AG08395 (cell line): ENCODE measurements at places on chromosomes 3 and 15.

DNA sequence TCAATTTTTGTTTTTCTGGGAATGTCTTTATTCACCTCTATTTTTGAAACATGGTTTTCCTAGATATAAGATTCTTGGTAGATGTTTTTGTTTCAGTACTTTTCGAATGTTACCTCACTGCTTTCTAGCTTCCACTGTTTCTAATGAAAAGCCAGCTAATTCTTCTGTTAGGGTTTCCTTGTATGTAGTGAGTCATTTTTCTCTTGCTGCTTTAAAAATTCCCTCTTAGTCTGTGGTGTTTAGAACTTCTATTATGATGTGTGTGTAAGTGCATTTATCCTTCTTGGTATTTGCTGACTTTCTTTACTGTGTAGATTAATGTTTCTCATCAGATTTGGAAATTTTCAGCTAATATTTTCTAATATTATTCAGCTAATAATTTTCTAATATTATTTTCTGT is 151.1 kb upstream of the OSTN start:
- no peak for DNase-seq

GRCh38 chr3:194602669-194603171 is 30.5 kb downstream of the TMEM44 start:
- no peak for DNase-seq

DNA sequence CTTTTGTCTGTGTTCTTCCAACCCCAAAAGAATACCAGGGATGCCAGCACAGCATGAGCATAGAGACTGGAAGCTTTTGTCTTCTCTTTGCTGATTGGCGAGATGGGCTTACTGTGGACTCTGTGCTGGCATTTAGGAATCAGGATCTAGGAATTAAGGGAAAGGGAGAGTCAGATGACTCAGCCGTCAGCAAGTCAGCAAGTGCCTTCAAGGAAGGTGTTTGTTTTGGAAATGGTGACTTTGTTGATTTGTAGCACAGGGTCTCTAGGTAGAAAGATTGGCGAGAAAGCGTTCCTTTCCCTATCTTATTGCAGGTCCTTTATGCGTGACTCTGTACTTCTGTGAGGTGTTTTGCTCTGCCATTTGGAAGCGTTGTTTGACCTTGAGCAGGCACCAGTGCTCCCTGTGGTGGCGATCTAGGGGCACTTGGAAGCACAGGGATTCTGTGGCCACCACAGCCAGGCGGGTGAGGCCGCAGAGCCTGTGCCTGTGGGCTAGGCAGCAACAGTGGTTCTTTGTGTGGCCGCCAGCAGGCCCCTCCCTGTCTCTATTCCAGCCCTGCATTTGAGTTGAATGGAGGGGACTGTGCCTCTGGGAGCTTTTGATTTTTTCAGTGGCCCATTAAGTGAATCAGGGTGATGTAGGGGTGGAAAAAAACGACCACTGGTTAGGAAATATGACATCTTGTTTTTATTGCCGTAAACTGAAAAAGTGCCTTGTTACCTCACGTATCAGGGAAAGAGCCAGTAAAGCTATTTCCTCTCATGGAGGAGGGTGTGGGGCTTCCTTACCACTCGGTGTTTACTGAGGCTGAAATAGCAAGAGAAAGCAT is 19.0 kb downstream of the FAN1 start:
- peak; percentile 29 for DNase-seq

GRCh38 chr15:69031013-69032001 is 16.8 kb downstream of the NOX5 start:
- peak; percentile 34 for DNase-seq

DNA sequence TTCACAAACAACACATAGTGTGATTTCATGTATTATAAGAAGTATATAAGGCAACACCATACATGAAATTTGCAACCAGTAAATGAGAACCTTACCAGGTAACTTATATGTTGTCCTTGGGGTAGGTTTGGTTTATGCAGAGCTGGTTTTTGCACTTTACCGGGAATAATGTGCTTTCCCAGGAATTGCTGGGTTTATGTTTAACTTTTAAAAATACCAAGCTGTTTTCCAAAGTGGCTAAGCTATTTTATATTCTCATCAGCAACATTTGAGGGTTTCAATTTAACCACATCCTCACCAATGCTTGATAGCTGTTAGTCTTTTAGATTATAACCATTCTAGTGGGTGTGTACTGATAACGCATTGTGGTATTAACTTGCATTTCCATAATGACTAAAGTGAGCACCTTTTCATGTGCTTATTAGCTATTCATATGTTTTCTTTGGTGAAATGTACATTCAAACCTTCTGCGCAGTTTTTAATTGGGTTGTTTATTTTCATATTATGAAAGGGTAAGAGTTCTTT is 71.6 kb downstream of the KY start:
- DNase-seq = no peak

DNA sequence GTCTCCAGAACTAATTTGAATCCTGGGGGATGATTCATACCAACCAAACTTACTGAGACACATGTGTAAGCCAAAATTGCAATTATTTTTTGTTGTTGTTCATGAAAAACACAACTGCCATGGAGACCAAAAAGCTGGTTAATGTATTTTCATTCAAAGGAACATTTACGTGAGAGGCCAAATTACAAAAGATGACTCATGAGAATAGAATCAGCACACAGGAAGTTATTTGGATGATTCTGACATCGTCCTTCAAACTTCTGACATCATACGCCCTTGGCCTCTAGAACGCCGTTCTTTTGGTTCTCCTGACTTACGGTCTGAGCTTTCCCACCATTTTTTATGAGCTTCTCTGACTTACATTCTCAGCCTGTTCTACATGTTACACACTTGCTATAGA is 3.0 kb upstream of the ZNF280D start:
- peak; percentile 31 for DNase-seq

DNA sequence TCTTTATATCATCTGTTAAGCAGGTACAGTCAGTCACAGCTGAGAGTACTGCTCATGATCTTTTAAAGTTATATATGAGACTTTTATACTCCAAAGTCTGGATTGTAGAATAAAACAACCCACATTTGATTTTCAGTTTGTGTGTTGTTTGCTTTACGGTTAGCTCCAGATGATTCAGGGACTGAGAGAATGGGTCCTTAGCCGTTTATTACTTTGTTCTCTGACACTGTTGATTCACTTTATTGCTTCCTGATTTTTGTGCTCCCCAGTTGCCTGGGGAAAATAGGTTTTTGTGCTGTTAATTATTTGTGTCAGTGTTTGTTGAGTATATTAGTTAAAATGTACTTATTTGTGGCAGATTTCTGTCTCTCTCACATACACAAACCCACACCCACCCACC is 8.6 kb upstream of the EBLN2 start:
- DNase-seq = peak; percentile 18

DNA sequence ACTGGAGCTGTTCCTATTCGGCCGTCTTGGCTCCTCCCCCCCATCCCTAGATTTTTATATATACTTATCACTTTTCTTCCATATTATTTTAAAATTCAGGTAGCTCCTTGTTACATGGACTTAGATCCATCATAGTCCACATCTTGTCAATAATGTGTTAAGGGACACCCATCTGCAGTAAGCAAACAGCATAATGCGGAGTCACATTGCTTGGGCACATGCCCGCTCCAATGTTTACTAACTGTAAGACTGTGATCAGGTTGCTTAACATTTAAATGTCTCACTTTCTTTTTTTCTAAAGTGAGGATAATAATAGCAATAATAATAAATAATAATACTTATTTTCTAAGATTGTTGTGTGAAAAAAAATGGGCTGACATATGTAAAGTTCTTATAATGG is 303.2 kb upstream of the SOX14 start:
- DNase-seq = no peak

- DNase-seq = no peak
These were observed 157.9 kb downstream of the BBX start for GRCh38 chr3:107680698-107681097.

DNA sequence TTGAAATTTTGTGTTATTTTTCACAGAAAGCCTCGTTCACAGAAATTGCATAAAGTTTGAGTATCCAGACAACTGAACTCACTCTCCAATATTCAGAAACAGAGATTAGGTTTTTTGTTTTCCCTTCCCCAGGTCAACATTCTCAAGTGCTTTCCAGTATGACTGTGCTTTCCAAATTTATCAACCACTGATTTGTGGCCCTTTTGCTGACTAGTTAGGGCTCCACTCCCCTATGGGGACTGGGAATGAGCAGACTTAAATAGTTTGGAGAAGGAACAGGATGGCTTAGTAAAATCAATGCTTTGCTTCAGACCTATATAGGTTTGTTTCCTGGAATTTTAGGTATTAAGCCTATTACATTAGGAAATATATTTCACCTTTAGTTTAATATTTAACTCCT is 38.2 kb upstream of the NAALADL2 start:
- no peak for DNase-seq

- DNase-seq = no peak
These were observed 1.3 kb downstream of the TOP2B start for GRCh38 chr3:25663347-25663868.

GRCh38 chr15:70912187-70912586 is 19.6 kb downstream of the LRRC49 start:
- no peak for DNase-seq

- DNase-seq = no peak
These were observed 43.0 kb downstream of the TP53BP1 start for GRCh38 chr15:43449981-43450380.

DNA sequence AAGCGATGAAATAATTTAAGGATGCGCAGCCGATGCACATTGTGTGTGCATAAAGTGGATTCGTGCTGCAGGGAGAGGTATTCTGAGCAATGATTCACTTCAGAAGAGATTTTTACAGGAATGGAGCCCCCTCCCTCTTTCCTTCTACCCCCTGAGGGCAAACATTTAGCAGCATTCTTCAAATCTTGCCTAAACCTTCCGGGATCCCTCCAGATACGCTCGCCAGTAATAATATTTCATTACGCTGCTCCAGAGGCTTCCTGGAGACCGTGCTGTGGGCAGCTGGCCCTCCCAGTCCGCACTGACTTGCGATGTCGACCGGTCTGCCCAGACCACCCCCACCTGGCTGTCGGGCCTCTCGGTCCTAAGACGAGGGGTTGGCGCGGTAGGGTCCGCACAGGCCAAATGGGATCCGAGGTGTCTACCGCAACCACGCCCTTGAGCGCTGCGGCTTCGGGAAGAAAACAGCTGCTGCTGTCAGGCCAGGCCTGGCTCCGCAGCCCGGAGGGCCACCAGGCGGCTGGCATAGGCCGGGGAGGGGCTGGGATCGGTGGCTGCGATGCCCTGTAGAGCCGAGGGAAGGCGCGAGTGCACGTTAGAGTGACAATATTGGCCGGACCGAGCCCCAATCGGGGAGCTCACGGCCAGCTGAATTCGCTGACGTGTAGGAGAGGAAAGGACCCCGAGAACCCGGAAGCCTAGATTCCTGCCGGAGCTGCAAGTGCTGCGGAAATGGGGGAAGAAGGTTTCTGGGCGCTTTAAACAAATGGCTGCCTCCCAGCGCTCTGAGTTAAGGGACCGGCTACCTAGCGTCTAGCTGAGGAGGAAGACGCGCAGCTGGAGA is 14.3 kb downstream of the ZIC4 start:
- DNase-seq = peak; percentile 72

DNA sequence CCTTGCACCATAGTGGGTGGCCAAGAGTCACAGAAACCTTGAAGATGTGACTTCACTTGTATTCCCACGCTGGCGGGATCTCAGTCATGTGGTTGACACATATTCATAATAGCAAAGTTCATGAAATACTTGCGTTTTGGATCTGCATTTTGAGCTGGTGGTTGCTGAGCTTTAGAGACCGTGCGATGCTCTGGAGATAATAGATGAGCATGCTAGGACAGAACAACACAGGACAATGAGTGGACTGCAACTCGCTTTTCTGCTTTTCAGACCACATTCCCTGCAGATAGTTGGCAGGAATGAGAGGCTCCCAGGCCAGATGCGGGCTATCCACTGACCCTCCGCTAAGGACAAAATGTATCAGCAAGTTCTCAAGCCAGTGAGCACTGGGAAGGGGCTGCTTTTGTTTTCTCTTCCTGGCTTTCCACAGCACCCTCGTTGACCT is 13.8 kb upstream of the STARD5 start:
- DNase-seq = peak; percentile 49

DNA sequence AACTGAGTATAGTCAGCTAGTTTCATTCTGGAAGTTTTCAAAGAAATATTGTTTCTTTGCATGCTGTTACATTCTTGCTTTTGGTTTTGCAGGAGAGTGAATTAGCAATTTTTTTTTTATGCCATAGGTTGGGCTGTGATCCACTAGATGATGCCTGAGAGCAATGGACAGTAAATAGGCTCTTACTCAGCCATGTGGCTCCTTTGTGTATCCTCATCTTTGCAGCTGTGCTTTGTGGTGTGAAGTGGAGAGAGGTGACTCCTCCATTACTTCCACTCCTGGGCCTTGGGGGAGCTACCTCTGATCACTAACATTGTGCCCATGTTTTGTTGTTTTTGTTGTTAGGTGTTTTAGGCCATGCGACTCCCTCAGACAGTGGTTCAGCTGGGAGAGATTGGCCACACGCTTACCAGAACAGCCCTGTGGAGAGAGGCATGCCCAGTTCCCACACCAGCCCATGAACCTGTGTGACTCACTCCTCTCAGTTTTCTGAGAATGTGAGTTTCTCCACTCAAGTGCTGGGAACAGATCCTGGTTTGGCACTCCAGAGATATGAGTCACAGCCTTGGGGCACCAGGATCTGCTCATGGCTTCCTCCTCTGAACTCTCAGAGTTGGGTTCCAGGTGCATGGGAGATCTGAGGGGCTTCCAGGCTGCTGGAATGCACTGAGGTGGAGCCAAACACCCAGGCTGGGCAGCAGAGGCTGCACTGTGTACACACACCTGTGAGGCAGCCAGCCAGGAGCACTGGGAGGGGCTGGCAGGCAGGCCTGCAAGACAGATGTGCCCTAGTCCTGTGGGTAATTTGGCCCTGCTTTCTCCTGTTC is 785.3 kb downstream of the ROBO2 start:
- peak; percentile 81 for DNase-seq

DNA sequence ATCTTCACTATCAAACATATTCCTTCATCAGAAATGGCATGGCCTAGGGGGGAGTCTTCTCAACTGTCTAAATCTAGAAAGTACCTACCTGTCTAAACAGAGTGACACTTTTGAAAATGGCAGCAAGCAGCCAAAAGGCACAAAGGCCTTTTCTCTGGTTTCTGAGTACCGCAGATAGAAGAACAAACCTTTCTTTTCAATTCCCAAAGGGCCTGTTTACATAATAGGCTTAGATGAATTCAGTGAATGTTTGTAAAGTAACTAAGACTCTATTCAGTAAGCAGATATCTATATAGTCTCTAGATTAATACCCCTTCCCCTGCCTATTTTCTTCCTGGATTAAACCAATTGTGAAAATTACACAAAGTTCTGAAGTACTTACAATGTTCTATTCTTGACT is 7.1 kb downstream of the MYEF2 start:
- DNase-seq = no peak

- no peak for DNase-seq
These were observed 49.5 kb downstream of the SMAD6 start for GRCh38 chr15:66751579-66751978.
